ENCODE measurements at places on chromosomes 4 and X.

GRCh38 chrX:14427614-14428013, 101.7 kb upstream of the GLRA2 start:
- DNase-seq: no peak

DNA sequence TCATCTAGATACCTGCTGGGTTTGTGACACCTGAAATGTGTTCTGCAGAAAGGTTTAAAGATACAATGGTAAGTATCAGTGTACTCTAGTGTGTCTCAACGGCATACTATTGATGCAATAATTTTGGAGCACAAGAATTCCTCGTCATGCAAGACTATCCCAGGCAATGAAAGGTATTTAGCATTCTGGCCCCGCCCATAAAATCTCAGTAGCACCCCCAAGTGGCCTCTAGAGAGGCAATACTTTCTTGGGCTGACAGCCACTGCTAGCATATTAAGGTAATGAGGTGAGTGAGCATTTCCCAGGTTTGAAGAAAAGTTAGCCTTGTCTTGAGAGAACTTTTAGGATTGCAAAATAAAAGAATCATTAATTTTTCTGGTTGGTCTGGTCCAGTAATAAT, 24.0 kb downstream of the TAB3 start:
- DNase-seq: no peak

GRCh38 chr4:15562623-15563022, 92.5 kb downstream of the FBXL5 start:
- no peak for DNase-seq

DNA sequence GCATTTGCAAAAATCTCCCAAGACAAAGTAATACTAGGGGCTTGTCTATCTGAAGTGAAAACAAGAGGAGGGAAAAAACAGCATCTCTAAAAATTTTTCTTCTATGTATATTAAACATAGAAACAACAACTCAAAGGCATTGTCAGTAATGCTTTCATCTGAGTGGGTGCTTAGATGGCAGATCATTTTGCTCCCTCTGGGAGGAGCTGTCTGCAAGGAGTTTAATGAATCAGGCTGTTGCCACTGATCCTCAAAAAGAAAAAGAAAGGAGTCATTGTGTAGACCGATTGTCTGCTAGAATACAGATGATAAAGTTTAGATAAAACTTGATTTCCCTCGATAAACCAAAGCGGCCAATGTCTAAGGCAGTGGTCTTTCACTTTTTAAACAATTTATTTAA, 49.7 kb upstream of the KLHL8 start:
- no peak for DNase-seq

GRCh38 chr4:3074846-3075651, 568 bp downstream of the HTT start:
- no peak for DNase-seq

Measured in T-helper 1 cell (primary cell).